ENCODE measurements at places on chromosomes 7 and 10.
A peak's percentile ranks its signal among the peaks of the same experiment; 100 is the strongest.

- no peaks in the 10 kb centered on the region for H3K4me1 ChIP-seq
- H3K36me3 ChIP-seq = no peaks in the 10 kb centered on the region
- H3K27me3 ChIP-seq = peaks cover 2% of the 10 kb centered on the region
- no peak for DNase-seq
- no peak overlapping the region for H3K4me3 ChIP-seq
- H3K27ac ChIP-seq = no peak overlapping the region
These were observed 263.0 kb downstream of the BAMBI start for GRCh38 chr10:28940158-28940888.

- no peak for DNase-seq
- H3K27me3 ChIP-seq = no peaks in the 10 kb centered on the region
- H3K4me1 ChIP-seq = no peaks in the 10 kb centered on the region
- no peak overlapping the region for H3K4me3 ChIP-seq
- H3K36me3 ChIP-seq = no peaks in the 10 kb centered on the region
These were observed 437.8 kb downstream of the PLXDC2 start for GRCh38 chr10:20254078-20254477.

DNA sequence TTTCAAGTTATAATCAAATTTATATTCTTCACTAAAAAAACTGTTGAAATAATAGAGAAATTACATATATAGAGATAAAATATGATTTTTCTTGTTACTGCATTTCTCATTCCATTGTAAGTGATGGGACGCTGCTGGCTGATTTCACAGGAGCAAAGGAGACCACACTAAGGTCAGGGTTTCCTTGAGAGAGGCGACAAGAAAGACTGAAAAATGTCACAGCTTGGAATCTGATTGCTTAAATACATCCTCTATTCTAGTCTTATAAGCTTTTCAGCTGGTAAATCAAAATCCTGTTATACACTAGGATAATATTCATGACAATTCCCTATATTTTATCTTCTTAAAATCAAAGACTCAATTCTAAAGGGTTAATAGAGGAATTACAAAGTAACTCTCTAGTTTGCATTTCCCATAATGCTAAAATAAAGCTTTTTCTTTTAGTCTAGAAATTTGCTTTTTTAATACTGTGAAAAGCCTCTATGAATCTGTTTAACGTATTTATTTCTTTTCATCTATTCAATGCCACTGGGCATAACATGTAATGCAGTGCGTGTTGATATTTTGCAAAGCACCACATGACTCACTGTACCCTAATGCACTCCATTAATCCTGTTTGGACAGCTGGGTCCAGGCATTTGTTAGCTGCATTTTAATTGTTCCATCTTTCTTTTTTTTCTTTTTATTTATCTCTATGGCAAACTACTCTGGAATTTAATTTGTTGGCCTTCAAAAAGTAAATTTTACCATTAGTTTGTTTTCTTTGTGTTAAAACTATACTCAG, 81.7 kb downstream of the RNF32 start:
- no peak overlapping the region for H3K4me3 ChIP-seq
- no peaks in the 10 kb centered on the region for H3K27me3 ChIP-seq
- H3K4me1 ChIP-seq = peaks cover 6% of the 10 kb centered on the region
- peaks cover 64% of the 10 kb centered on the region for H3K36me3 ChIP-seq
- H3K27ac ChIP-seq = no peak overlapping the region

GRCh38 chr10:26486990-26487850, 49.1 kb downstream of the APBB1IP start:
- peaks cover 31% of the 10 kb centered on the region for H3K36me3 ChIP-seq
- peak overlapping the region; percentile 97 for H3K27ac ChIP-seq
- DNase-seq = peak; percentile 59
- H3K4me1 ChIP-seq = peaks cover 76% of the 10 kb centered on the region

GRCh38 chr7:91212582-91212981, 51.7 kb upstream of the FZD1 start:
- H3K36me3 ChIP-seq = no peaks in the 10 kb centered on the region
- no peak for DNase-seq
- no peaks in the 10 kb centered on the region for H3K27me3 ChIP-seq
- H3K4me3 ChIP-seq = no peak overlapping the region

DNA sequence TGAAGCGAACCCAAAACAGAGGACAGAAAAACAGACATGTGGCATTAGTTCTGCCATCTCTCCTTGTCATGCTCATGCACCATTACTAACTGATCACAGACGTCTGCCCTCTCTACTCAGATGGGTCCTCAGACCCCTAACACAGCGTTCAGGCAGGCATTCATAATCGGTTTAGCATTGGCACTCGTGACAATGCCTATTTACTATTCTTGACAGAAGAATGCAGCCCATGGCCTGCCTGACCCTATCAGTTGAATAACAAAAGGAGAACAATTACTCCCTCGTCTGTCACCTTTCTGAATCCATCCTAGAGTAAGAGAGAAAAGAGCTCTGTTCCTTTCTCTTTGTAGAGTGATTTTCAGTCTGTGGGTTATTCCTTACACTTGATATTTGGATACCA, 194.6 kb upstream of the PHYHIPL start:
- DNase-seq = no peak
- H3K4me1 ChIP-seq = no peaks in the 10 kb centered on the region
- H3K4me3 ChIP-seq = no peak overlapping the region
- H3K27ac ChIP-seq = no peak overlapping the region
- no peaks in the 10 kb centered on the region for H3K27me3 ChIP-seq

- no peaks in the 10 kb centered on the region for H3K27me3 ChIP-seq
- H3K4me1 ChIP-seq = no peaks in the 10 kb centered on the region
- DNase-seq = no peak
- no peaks in the 10 kb centered on the region for H3K36me3 ChIP-seq
- no peak overlapping the region for H3K4me3 ChIP-seq
These were observed 30.5 kb downstream of the SLC18A2 start for GRCh38 chr10:117271427-117271826.

DNA sequence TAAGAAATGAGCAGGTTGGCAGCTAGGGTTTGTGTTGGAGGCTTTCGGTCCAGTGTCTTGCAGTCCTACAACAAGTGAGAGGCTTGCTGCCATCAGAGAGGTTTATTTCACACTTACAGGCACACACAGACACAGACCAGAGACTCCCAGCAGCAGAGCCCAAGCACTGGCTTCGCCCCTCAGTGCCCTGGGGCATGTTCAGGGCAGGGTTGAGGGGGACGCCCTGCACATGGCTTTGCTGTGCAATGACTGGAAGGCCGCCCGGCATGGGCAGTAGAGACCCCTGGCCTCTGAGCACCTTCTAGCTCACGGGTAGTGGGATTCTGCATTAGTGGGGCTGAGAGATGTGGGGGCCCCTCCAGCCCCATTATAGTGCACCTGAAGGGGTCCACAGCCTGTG, 3.8 kb downstream of the SPRN start:
- peaks cover 8% of the 10 kb centered on the region for H3K4me1 ChIP-seq
- H3K27me3 ChIP-seq = peaks cover 6% of the 10 kb centered on the region
- no peak overlapping the region for H3K4me3 ChIP-seq
- H3K36me3 ChIP-seq = peaks cover 47% of the 10 kb centered on the region
- no peak for DNase-seq

DNA sequence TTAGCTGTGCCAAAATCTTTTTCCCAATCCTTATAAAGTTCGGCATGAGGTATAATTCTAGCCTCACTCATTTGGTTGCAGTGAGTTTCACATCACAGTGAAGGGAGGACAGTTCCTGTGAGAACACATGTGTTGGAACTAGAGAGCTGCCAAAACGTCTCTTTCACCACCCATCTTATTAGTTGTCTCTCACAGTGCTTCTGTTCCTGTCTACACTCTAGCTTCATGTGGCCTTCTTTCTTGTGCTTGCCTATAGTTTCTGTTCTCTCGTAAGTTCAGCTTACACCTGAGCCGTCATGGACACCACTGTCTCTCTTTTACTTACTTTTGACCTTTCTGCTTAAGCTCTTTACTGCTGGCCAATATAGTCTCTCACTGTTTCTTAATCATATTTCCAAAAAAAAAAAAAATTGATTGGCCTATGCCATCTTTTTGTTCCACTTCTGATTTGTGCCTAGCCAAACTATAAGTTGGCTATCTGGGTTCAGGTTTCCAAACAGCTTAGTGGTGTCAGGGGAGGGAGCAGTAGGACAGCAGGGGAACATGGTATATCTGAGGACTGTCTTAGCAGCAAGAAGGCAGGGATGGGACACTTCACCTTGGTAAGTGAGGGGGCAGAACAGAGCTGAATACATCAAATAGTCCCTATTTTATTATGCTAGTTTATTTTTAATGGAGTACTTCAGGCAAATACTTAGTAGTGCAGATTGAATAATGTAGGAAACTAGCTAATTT, 38.0 kb downstream of the ZNRF2 start:
- peaks cover 20% of the 10 kb centered on the region for H3K36me3 ChIP-seq
- no peak for DNase-seq
- H3K27me3 ChIP-seq = no peaks in the 10 kb centered on the region

DNA sequence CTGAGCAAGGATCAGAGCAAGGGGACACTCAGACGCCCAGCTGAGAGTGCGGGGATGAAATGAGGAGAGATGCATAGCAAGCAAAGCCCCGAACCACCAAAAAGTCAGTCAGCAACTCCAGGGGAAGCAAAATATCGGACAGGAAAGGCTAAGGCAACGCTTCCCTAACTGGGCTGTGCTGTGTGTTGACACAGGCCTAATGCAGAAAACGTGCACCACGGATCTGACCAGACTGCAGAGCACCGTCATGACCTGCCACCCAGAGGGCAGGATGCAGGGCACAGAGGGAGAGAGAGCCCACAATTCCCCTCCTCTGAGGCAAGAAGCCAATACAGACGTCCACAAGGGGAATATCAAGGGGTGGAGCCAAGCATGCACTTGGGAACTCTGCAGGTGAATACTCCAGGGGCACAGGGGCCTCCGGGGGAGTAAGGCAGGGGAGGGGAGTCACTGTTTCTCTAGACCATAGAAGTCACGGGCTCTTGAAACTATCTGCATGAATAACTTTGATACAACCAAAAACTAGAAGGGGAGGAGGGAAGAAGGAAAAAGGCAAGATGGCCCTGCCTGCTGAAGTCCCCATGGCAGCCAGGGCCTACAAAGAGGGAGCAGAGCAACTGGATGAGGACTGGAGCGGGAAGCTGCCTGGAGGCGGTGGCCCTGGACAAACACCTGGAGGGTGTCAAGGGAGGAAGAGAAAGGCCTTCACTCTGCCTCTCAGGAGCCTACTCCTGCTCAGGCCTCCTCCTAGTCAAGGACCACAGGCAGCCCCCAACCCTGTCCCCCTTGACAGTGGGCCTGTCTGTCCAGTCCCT, 26.2 kb downstream of the GRID1 start:
- H3K36me3 ChIP-seq = no peaks in the 10 kb centered on the region
- no peak for DNase-seq
- H3K27me3 ChIP-seq = peaks cover 4% of the 10 kb centered on the region
- H3K4me1 ChIP-seq = no peaks in the 10 kb centered on the region
- H3K27ac ChIP-seq = no peak overlapping the region
- no peak overlapping the region for H3K4me3 ChIP-seq

DNA sequence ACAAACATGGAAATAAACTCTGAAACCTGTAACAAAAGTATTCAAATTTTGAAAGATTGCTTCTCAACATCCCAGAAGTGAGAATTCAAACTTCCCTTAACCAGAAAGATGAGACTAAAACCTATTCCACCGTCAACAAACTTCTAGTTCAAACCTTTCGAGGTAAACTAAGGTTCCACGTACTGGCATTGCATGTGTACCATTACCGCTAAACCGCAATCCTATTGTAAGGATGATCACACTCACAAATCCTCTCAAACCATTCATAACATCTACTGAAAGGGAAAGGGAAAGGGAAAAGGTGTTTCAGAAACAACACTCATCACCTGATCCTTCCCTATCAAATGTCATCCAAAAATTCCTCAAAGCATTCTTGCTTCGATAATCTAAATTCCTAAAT, 3.1 kb downstream of the SMURF1 start:
- H3K27ac ChIP-seq = peak overlapping the region; percentile 76
- no peaks in the 10 kb centered on the region for H3K27me3 ChIP-seq
- H3K4me3 ChIP-seq = peak overlapping the region; percentile 83
- H3K4me1 ChIP-seq = peaks cover 62% of the 10 kb centered on the region

- peaks cover 45% of the 10 kb centered on the region for H3K27me3 ChIP-seq
- no peaks in the 10 kb centered on the region for H3K36me3 ChIP-seq
These were observed 260.1 kb downstream of the SLC25A13 start for GRCh38 chr7:96061844-96062243.

- no peaks in the 10 kb centered on the region for H3K36me3 ChIP-seq
- H3K27ac ChIP-seq = no peak overlapping the region
- H3K27me3 ChIP-seq = peaks cover 6% of the 10 kb centered on the region
- no peak overlapping the region for H3K4me3 ChIP-seq
- no peaks in the 10 kb centered on the region for H3K4me1 ChIP-seq
These were observed 9.6 kb downstream of the INSYN2A start for GRCh38 chr10:127186813-127187212.

- H3K27ac ChIP-seq = no peak overlapping the region
- H3K4me3 ChIP-seq = no peak overlapping the region
- H3K27me3 ChIP-seq = no peaks in the 10 kb centered on the region
These were observed 145.9 kb downstream of the PRKAG2 start for GRCh38 chr7:151731022-151731441.

- H3K27me3 ChIP-seq = no peaks in the 10 kb centered on the region
- H3K36me3 ChIP-seq = no peaks in the 10 kb centered on the region
- H3K4me3 ChIP-seq = no peak overlapping the region
- H3K27ac ChIP-seq = no peak overlapping the region
- H3K4me1 ChIP-seq = no peaks in the 10 kb centered on the region
- no peak for DNase-seq
These were observed 3.5 kb upstream of the CPA2 start for GRCh38 chr7:130263130-130263529.

DNA sequence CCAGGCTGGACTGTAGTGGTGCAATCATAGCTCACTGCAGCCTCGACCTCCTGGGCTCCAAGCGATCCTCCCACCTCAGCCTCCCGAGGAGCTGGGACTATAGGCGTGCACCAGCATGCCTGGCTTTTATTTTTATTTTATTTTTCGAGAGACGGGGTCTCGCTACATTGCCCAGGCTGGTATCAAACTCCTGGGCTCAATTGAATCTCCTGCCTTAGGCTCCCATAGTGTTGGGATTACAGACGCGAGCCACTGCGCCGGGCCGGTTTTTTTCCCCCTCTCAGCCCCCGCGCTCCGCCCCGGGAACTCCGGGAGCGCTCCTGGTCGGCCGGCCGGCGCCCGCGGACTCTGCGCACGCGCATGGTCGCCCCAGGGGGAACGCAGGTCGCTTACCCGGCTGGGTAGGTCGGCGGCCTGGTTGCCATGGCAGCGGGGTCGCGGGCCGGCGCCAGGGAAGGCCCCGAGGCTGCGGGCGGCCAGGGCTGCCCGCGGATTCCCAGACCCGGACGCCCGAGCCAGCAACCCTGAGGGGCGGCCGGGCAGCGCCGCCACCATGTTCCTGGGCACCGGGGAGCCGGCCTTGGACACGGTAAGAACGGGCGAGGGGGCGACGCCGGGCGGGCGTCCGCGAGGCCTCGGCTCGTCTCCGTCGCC, at the start of gene IQCE:
TSS of gene IQCE (plus strand) at position 351 of the 654 bp plus-strand sequence. CDS start at position 554, 203 bp downstream.
- peaks cover 9% of the 10 kb centered on the region for H3K36me3 ChIP-seq
- peak within 1 kb of the TSS; percentile 29 for H3K27ac ChIP-seq
- no peaks in the 10 kb centered on the region for H3K27me3 ChIP-seq
- peak; percentile 94 for DNase-seq
